Left lobe of liver (tissue), 2 donors: ENCODE measurements at places on chromosomes 2 and 18.
A peak's percentile ranks its signal among the peaks of the same experiment; 100 is the strongest.

DNA sequence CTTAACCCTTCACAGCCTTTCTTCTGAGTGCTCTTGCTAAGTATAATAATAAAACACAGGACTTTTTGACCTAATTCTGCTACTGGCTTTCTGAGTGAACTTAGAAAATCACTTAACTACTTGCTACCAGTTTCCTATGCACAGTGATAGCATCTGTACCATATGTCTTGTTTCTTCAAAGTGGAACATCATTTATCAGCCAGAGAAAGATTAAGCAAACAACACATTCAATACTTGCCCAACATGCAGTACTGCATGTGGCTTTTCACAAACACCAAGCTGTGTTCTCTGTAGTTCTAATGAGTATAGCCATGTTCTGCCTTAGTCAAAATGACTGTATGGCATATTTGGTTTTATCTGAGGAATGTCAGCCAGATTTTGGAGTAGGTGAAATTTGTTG lies 1286.6 kb upstream of the ZEB2 start:
- no peak for DNase-seq

GRCh38 chr18:1825296-1825695 lies 746.0 kb downstream of the METTL4 start:
- DNase-seq: no peak

DNA sequence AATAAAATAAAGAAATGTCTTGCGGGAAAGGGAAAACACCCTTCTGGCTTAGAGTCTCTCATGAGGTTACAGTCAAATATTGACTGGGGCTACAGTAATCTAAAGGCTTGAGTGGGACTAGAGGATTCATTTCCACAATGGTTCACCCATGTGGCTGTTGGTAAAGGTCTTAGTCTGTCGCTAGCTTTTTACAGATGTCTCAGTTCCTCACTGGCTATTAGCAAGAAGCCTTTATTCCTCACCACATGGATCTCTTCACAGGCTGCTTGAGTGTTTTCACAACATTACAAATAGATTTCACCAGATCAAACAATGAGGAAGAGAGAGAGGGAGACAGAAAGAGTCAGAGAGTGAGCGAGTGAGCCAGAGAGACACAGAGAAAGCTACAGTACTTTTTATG lies 8.3 kb upstream of the ZC3H15 start:
- DNase-seq: no peak

- DNase-seq: no peak
Observed at GRCh38 chr2:235756491-235756890, 262.6 kb downstream of the AGAP1 start.

DNA sequence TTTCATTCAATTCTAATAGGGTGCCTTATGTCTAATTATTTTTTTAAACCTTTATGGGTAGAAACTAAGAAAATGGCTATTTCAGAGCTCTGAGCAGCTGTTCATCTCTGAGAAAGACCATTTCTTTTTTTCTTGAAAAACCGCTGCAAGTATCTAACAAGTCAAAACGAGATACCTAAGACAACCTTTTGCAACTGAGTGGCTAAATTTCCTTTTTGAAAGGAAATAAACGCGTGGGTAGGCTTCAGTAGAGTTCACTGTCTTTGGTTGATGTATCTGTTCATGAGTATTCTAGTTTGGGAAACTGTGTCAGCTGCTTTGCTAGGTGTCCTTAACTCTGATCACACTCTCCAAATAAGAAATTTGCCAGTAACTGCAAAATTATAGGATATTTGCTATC lies 104.3 kb upstream of the LINC00305 start:
- DNase-seq: no peak

DNA sequence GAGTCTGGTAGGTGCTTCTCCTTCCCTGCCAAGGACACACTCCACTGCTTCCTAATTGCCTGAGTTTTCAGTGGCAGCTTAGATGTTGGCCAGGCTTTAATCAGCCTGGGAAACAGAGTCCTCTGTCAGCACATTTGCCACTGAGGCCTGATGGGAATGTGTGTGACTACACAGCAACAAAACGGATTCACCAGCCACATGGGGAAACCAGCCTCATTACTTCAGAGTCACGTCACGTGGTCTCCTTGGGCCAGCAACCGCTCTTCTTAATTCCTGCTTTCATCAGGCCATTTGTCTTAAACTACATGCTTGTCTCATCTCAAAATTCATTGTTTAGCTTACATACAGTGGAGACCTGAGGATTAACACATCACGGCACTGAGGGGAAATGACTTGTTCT lies 93.9 kb upstream of the LTBP1 start:
- DNase-seq: no peak

- no peak for DNase-seq
Observed at GRCh38 chr2:16125614-16126516, 185.5 kb downstream of the MYCN start.

GRCh38 chr2:134639265-134639664 lies 79.5 kb downstream of the TMEM163 start:
- no peak for DNase-seq

DNA sequence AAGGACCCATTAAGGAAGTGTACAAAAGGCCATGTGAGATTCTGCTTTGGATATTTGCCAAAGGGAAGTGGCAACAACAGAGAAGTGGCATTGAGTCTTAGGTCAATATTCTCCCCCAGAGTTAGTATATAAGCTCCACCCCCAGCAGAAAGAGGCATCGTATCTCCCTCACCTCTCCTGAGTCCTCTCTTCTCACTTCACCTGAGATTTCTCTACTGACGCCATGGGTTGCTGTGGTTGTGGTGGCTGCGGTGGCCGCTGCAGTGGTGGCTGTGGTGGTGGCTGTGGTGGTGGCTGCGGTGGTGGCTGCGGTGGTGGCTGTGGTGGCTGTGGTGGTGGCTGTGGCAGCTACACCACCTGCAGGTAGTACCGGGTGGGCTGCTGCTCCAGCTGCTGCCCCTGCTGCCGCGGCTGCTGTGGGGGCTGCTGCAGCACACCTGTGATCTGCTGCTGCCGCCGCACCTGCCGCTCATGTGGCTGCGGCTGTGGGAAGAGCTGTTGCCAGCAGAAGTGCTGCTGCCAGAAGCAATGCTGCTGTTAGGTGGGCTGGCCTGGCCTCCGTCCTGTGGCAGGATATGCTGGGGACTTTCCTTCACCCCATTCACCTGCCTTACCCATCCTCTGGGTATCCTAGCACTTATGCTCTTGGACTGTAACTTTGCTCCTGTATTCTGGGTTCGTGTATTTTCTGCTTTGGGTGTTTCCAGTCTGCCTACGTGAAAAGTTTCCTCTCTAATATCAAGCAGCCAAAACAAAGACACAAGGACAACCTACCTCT lies 5.9 kb downstream of the SCYGR3 start:
- no peak for DNase-seq

DNA sequence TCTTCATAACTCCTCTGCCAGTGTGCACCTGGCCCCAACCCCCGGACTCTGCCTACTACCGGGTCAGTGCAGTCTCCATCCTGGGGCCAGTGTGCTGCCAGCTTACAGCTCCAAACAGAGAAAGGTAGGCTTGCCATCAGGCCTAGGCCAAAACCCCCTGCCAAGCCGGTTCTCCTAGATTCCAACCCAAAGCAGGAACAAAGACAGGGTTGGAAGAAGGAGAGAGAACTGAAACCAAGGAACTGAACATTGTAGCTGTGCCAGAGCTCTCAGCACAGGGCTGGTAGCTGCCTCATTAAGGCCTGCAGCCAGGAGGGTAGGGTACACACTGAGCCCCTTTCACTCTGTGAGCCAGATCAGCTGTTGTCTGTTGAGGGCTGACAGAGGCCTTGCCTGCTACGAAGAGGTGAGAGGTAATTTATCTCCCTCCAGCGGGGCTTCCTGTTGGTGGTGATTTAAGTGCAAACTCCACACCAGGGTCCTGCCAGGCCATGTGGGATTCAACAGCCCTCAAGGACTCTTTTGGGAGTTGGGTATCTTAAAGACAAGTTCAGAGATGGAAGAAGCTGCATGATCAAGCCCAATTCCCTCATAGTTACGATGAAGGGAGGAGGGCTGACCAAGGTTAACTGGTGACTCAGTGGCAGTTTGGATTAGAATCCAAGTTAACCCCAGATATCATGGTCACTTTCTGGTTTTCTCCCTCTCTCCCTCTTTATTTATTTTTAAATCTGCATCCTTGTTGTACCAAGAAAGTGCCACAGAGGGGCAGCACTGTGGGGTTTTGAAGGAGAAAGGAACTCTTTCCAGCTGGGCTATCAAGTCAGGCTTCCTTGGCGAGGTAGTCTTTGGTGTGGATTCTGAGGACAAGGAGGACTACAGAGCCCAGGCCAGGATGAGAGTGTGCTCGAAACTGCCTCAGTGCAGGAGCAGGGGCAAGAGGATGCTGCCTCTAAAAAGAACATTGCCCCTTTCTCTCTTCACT lies 48.1 kb downstream of the CYRIA start:
- DNase-seq: no peak

DNA sequence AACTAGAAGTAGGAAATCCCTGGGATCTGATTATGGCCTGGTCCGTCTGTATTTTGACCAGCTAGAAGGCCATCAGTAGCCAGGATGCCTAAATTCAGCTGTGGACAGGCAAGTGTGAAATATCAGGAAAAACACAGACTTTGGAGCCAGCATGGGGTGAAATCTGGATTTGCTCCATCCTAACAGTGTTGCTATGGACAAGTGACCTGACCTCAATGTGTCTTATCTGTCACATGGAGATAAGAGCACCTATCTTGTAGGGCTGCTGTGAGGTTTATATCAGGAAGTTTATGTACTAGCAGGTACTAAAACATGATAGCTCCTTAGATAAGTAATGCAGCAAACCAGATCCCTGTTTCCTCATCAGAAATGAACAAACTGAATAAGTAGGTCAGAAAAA lies 460.4 kb downstream of the STK39 start:
- DNase-seq: peak; percentile 71

GRCh38 chr18:47163241-47163640 lies 12.9 kb downstream of the IER3IP1 start:
- DNase-seq: no peak

GRCh38 chr2:170930131-170930990 lies 1.3 kb downstream of the GORASP2 start:
- DNase-seq: no peak

GRCh38 chr2:120316071-120316470 lies 29.9 kb upstream of the INHBB start:
- no peak for DNase-seq

DNA sequence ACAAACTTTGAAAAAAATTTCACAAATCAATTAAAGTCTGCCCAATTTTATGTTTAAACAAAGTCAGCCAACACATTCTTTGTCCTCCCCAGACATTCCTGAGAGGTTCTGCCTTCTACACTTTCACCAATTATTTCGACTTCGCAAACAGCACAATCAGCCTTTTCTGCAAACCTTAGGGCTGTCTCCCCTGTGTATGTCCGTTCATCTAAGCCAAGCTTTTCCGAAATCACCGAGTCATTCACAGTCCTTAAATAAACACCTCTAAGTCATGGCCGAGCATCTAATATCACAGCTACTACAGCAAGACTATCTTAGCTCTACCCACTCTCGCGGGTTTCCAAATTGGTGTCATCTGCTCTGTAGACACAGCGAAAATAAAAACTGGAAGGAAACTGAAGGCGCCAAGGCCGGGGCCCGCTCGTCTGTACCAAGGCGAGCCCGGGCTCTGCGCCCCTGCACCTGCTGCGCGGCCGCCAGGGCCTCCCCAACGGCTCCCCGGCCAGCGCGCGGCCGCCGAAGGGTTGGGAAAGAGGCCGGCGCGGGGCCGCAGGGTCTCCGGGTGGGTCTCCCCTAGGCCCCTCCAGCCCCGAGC lies 730 bp downstream of the ODC1 start:
- no peak for DNase-seq

DNA sequence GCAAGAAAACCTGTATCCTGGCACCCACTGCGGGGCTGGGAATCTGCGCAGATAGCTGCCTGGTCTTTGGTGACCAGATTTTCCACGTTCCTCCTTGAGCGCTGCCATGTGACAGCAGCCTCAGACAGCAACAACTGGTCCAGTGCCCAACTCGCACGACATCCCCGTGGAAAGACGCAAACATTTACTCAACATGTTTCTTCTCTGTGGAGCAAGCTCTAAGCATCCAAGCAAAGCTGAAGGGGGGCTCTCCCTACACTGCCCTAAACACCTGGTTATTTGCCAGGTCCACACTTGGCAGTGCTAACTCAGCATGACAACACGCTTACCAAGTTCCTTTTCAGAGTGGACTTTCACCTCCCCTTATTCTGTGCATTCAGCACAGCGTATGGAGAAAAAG lies 11.3 kb downstream of the ZNF516 start:
- DNase-seq: peak; percentile 37

- no peak for DNase-seq
Observed at GRCh38 chr2:136738044-136738443, 27.3 kb upstream of the THSD7B start.

- no peak for DNase-seq
Observed at GRCh38 chr2:45583977-45584376, 27.1 kb downstream of the SRBD1 start.

DNA sequence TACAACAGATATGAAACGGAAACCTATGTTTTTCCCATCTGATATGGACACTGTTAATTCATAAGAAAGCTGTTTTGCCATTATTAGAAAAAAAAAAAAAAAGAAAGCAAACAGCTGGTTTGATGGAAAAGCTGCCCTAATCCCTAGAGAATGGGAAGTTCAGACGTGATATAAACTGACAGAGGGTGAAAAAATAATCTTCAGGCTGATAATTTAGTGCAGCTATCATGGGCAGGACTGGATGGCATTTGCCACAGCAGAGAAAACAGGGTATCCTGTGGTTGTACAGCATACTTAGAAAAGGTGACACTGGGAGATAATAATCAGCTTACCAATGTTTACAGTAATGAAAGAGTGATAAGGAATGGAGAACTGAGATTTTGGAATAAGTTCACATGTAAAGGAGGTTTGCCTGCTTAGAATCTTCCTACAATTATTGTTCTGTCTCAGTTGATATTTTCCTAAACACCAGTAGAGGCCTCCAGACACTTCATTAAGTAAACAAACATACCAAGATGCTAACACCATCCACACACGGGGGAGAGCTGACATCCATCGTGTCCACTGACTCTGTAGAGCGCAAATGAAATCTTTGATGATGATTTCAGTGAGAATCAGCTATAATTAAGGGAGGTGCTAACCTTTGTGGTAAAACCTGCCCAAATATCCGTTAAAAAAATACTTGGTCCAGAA lies 211.6 kb upstream of the MMADHC start:
- DNase-seq: no peak

GRCh38 chr2:195903956-195904355 lies 164.7 kb downstream of the DNAH7 start:
- DNase-seq: no peak

DNA sequence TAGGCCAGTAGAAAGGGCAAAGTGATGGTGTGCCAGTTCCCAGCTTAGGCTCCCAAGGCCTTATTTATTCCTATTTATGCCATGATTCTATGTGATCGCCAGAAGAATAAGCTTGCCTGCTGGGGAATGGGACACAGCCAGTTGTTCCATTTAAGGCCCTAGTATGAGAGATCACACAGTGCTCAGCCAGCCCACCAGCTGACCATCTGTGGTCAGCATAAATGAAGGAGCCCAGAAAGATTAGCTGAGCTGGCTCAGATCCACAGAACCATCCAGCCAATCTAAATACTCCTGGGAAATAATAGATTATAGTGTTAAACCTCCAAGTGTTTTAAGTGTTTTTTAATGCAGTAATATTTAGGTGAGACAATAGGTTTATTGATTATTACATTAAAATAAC lies 12.6 kb upstream of the L3MBTL4 start:
- DNase-seq: no peak

- no peak for DNase-seq
Observed at GRCh38 chr2:151637271-151637781, 97.0 kb downstream of the NEB start.

GRCh38 chr18:63273222-63273927 lies 46.2 kb downstream of the BCL2 start:
- no peak for DNase-seq

GRCh38 chr2:151247432-151247831 lies 14.2 kb downstream of the RBM43 start:
- DNase-seq: no peak
